Stimulated activated CD4-positive, alpha-beta T cell treated with anti-CD3 and anti-CD28 coated beads, Interleukin-1b, Interleukin-23, amount 100 ng/mL, for 4 hours (primary cell): ENCODE measurements at places on chromosomes 3 and 15.

DNA sequence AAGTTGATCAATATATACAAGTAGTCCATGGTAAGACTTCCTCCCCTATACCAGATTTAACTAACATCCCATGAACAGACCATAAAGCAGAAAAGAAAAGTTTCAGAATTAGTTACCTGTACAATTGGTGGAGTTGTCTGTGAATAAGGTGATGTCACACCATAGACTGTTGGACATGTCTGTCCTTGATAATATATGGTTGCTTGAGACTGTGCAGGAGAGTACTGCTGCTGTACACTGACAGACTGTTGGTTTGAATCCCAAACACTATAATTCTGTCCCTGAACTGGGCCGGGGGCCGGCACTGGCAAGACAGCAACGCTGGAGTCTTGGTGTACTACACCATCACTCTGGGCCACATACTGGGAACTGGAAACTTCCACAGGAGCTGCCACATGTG, 77.2 kb downstream of the NBEAL2 start:
- DNase-seq = no peak

DNA sequence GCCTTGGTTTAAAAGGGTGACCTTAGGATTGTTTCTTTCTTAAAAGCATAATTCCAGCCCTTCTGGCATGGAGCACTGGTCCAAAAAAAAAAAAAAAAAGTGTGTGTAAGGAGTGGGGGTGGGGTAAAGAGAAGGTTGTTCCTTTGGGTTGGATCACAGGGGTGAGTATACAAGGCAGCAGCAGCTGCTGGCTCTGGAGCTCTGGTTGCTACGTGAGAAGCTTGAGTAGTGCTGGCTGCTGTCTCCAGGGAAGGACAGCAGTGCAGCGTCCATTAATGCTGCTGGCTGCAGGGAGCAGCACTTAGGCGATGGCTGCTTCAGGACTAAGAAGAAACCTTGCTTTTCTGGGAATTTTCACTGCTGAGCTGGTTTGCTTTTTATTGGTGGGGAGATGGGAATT, 2.3 kb downstream of the SETD5 start:
- DNase-seq = no peak

DNA sequence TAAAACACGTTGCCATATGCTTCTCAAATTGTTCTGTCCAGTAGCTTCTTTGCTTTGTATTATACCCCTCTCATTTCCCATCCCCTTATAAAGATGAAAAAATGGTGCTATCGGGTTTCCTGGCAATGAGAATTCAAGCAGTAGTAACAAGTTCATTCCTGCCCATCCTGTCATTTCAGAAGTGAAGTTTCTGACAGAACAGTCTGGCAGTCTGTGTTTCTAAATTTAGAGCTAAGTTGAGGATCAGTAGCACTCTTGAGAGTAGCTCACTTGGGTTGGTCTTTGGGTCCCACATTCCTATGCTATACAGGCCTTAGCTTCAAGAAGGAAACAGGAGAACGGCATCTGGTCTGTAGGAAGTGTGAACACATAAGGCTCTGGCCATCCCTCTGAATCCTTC, 134.6 kb downstream of the GHSR start:
- no peak for DNase-seq

- DNase-seq = no peak
Measured at GRCh38 chr3:111911446-111911845, 52.4 kb downstream of the PHLDB2 start.

- DNase-seq = no peak
Measured at GRCh38 chr15:39075311-39075710, 505.6 kb upstream of the THBS1 start.

DNA sequence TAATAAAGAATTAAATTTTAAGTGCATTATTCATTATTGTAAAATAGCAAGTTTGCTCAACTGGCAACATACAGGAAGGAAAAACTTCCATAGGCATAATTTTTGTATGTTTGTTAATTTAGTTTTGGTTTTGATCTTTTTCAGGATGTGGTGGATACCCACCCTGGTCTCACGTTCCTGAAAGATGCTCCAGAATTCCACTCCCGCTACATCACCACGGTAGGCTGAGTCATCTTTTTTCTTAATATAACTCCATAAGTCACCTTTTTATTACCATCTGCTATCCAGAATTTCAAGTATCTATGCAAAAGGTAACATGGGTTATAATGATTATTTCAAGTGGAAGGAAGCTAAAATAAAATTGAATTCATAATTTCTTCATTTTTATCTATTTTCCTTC, 104.8 kb downstream of the PPP2R3A start:
- no peak for DNase-seq

- no peak for DNase-seq
Measured at GRCh38 chr3:175105066-175105465, 245.9 kb downstream of the NAALADL2 start.

DNA sequence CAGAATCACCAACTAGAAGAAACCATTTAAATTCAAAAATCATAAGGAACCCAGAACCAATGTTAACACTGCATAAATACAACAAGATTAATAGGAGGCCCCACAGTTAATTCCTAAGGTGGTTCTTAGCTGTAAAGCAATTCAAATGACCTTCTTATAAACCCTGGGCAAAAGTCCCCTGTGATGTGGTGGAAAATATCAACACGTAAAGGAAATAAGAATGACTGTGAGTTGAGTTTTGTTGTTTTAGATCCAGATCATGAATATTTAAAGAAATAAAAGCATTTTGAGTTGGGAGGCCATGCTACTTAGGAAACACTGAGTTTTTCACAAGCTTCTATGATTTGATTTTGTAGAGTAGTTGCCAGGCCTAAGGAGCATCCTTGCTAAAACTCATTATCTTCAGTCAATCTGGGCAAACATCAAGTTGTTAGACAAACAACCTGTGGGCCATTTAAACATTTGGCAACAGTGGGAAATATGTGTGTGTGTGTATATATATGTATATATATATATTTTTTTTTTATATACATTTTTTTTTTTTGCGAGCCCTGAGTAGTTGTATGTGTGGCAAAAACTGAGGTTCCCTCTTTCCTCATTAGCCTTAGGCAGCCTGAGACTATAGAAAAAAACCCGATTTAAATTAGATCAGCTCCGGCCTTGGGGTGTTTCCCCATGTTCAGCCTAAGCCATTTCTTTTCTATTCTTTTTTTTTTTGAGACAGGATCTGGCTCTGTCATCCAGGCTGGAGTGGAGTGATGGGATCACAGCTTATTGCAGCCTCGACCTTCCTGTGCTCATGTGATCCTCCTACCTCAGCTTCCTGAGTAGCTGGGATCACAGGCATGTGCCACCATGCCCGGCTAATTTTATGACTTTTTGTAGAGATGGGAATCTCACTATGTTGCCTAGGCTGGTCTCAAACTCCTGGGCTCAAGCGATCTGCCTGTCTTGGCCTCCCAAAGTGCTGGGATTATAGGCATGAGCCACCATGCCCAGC, 8.0 kb upstream of the PXK start:
- DNase-seq = no peak

DNA sequence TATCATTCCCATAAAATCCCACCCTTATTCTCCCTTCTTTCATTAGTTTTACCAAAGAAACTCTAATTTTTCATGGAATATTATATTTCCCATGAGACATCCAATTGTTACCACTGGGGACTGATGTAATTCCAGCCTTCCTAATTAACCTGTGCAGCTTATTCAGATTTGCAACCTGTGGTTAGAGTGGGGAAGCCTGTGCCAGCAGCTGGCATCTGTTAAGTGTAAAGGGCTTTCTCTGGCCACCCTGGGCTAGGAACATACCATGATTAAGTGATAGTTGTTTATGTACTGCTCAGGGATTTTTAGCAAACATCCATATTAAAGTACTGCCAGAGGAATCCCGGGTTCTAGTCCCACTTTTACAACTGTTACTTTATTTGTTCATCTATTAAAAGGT, 78.2 kb downstream of the TPRG1 start:
- DNase-seq = no peak

GRCh38 chr3:57557085-57557537, 1.0 kb downstream of the PDE12 start:
- peak; percentile 7 for DNase-seq

DNA sequence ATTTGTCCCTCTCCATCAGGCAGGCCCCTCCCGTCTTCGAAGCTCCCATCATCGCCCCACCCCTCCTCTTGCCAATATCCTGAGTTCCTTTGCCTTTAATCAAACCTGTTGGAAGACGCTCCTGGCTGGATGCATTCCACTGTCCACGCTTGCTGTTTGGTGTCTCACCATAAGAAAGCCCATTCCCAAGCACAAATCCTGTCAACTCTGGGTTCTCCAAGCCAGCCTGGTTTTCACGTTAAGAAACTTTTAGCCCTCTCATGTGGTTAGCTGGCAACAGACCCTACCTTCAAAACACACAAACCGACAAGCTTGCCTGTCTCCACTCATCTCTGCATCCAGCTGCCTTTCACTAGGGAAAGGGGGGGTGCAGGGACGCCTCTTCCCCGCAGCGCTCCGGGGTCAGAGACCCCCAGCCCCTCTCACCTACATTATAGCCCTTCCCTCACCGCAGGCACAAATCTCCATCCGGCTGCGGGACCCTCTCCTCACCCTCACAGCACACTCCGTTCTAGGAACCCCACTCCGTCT, 1.1 kb downstream of the GORASP1 start:
- no peak for DNase-seq

DNA sequence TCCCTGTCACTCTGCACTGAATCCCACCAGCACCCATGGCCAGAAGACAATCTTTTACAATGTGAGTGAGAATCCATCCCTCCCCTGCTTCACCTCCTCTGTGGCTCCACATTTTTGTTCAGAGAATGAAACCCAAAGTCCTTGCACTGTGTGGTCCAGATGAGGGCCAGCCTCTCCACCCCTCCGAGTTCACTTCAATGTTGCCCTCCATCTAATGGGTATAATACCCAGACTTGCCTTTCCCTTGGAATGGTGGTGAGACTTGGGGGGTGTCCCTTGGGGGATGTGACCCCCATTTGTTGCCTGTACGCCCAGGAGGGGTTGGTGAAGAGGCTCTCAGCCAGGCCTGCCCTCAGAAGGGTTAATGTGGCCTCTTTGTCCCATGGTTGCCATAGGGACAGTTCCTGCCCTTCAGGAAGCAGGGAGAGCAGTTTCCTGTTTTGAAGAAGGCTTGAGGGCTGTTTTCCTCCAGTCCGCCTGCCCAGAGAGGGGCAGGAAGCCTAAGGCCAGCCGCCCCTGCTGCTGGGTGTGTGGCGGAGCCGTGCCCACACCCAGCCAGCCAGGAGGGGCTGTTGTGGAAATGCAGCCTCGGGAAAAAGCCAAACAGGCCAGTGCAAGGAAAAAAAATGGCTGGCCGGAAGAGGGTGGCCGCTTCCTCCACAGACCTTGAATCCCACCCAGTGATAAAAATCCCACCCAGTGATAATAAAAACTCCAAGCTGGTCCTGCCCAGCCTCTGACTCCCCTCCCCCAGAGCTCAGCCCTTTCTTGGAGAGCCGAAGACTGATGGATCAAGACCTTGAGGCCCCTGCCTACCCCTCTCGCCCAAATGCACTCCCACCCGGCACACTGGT, 14.6 kb upstream of the FGD5 start:
- DNase-seq = no peak

DNA sequence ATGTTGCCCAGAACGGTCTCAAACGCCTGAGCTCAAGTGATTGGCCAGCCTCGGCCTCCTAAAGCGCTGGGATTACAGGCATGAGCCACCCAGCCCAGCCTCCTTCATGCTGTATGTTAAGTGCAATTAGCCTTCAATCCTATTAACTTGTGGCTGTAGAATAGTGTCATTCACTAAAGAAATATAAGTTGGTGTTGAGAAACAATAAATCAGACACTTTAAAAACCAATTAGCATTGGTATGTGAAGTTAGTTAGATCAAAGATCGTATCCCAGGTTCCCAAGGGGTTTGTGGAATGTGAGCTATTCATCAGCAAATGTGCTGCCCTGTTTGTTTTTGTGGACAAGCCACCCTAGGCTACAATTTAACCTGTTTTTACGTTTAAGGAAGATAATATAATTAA, 11.0 kb upstream of the PIK3CB start:
- DNase-seq = no peak

DNA sequence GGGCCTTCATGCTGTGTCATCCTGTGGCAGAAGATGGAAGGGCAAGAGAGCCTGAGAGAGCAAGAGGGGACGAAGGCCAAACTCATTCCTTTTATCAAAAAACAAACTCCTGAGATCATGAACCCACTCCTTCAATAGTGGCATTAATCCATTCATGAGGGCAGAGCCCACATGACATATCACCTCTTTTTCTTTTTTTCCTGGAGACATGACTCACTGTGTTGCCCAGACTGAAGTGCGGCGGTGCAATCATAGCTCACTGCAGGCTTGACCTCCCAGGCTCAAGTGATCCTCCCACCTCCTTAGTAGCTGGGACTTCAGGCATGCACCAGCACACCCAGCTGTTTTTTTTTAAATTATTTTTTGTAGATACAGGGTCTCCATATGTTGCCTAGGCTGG, 92.0 kb upstream of the RNU6-1 start:
- no peak for DNase-seq

- DNase-seq = no peak
Measured at GRCh38 chr3:113057117-113057516, 66.3 kb downstream of the GTPBP8 start.

GRCh38 chr3:188390775-188391443, 237.0 kb downstream of the LPP start:
- no peak for DNase-seq

DNA sequence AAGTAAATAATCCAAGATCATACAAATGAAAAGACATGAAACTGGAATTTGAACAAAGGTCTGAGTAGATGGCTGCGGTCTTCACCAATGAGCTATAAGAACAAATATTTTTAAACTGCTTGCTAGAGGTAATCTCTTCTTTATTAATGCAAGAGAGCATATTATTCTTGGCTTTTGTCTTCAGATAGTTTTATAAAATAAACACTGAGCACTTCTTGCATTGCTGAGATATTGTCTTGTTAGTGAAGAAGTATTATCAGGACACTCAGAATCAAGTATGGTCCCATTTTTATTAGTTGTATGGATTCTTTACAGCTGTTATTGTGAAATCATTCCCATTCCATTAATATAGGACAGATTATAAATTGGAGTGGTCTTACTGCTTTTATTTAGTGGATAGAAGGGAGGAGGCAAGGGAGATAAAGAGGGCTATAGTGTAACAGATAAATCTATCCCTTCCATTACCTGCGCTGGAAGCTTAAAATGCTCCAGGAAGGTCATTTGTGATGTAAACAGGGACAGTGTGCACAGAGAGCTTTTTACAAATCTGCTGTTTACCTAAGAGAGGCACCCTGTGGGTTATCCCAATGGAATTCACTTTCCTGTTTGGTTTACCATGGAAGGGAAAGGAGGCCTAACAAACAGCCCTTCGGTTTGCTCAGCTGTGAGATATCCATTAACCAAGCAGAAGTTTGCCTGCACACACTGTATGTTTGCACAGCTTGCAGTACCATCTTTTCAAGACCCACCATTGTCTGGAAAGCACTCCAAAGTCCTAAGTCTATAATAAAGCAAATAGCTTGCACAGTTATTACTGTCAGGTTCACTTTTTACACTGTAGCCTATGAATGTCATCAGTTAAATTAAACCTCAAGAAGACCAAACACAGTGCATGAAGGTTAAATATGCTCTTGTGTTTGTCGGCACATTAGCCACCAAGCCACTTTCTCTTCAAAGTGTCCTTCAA, 347.7 kb upstream of the TGFBR2 start:
- no peak for DNase-seq
